ENCODE measurements at places on chromosomes 11 and 22. TPM values are rescaled to one million over a fixed set of nuclear protein-coding genes. Genes with fewer than 3 reads are reported as not detected.

DNA sequence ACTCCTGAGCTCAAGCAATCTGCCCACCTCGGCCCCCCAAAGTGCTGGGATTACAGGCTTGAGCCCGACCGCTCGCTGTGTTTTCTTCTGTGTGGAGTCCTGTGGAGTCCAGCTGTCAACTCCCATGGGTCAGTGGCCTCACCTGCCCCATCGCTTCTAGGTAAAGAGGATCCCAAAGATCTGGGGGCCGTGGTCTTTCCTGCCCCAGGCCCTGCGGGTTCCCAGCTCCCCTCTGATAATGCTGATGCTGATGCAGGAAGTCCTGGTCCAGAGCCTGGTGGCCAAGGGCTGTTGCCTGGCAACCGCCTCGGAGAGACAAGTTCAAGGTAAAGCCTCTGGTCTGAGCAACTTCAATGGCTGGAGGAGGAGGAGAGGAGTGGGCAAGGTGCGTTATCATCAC, 9.6 kb downstream of the SSTR3 start:
- no peak for DNase-seq

Gene NCAM1
- 4.6 TPM for total RNA-seq

- no peak for DNase-seq
Measured at GRCh38 chr11:86787656-86788055, 12.7 kb upstream of the PRSS23 start.

GRCh38 chr11:44728491-44728910, 1.7 kb downstream of the TSPAN18 start:
- no peak for DNase-seq

DNA sequence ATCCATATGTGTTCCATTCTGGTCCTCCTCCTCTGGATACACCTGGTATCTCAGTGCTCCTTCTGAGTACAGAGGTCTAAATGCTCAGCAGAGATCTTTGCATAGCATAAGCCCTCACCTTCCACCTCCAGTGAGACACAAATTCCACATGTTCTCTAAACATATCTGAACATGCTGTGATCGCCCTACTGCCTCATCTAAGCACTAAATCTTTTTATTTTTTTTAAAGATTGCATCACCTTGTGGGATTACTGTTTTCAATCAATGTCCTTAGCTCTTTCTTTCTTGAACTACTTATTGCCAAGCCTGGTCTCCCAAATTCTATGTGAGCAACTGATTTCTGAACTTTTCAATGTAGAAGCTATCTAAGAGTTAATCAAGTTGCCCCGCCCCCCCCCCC, 113.4 kb downstream of the TRPC6 start:
- no peak for DNase-seq

- peak; percentile 71 for DNase-seq
Measured at GRCh38 chr11:119196833-119197483, 9.2 kb upstream of the CBL start.

Gene ZPR1
- total RNA-seq, result 34.5 TPM

Gene PKP3
- total RNA-seq, result 154 TPM

Gene NTM
- not detected for total RNA-seq

- no peak for DNase-seq
Measured at GRCh38 chr22:47610764-47611163, 848.3 kb downstream of the TBC1D22A start.

- no peak for DNase-seq
Measured at GRCh38 chr11:46513934-46514342, 79.9 kb downstream of the AMBRA1 start.

All from Calu3 (cell line).